ENCODE measurements at places on chromosomes 11 and 22.

- DNase-seq = no peak
These were observed 19.2 kb downstream of the DDX6 start for GRCh38 chr11:118771547-118772288.

DNA sequence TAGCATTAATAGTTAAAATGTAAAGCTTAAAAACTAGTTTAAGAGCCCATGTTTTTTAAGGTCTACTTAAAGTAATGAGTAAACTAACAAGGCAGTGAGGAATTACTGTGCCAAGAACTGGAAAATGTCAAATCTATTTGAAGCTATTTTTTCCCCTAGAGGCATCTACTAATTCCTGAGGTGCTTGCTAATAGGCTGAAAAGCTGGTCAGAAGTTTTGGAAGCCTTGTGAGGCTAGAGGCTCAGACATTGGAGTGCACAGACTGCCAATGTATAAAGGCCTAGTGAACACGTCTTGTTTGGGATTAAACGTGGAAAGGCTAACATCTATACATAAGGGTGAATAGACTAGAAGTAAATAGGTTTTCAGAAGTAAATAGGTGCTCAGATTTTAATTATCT is 136.5 kb upstream of the C11orf87 start:
- no peak for DNase-seq

DNA sequence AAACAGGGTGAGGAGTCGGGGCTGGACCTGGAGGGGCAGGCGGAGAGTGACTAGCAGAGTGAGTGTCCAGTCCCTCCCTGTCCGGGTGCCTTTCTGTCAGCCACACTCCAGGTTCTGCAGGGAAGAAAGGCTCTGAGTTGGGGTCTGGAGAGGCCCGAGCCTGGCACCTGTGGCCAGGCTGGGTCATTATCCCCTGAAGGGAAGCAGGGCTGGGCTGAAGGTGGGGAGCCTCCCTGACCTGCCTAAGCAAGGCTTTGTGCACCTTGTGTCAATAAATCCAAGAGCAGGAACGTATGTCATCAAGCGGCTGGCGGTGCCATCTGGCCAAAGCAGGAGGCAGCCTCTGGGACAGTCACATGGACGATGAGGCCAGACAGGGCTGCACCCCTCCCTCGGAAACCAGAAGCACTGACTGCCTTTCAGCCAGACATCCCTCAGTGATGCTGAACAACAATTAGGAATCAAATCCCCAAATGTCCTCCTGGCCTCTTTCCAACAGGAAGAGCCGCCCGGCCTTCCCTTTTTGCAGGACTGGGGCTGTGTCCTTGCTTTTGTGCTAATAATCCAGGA is 73.9 kb upstream of the FGF3 start:
- DNase-seq = no peak

- no peak for DNase-seq
These were observed 21.6 kb downstream of the PDGFB start for GRCh38 chr22:39223091-39223710.

GRCh38 chr11:122601141-122602125 is 54.1 kb upstream of the UBASH3B start:
- no peak for DNase-seq

DNA sequence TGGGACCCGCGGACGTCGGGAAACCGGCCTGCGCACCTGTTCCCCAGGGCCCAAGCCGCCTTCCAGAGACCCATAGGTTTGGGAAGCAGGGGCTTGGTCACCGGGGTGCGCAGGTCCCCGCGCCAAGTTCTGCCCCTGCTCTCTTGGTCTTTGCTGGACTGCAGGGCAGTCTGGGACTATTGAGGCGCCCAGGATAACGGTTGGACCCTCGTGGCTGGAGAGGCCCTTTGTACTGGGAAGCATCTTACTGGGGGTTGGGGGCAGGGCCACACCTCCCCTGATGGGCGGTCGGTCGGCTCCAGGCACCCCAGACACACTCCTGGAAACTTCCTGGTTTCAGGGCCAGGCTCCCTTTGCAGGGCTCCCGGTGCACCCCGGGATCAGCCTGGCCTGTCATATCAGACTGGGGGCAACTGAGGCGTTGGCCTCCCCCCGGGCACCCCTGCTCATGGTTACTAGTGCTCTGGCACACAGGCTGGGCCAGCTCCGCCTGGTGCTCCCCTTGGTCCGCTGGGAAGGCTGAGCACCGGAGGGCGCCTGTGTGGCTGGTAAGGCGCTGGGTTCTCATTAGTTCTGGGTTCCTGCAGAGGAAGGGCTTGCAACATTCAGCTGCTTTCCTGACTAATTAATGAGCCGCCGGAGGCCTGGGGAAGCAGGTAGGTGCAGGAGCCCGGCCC is 1250.5 kb downstream of the BRD1 start:
- no peak for DNase-seq

- DNase-seq = no peak
These were observed 139.0 kb downstream of the ETS1 start for GRCh38 chr11:128448200-128448886.

DNA sequence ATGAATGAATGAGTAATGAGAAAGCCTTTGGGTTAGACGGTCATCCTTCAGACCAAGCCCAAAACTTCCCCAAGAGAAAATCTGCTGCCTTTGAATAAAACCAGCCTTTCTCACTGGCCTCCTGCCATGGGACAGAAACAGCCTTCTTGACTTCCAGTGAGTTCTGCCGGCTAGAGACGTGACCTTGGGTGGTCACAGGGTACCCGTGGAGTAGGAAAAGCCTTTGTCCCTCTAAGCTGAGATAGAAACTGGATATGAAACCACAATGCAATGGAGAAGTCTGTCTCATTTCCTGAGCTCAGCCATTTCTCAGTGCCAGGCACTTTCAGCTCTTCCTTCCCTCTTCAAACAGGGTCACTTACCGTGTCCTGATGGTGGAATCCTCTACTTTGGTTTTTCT is 21.2 kb upstream of the YWHAH start:
- DNase-seq = no peak

- DNase-seq = no peak
These were observed 313.9 kb downstream of the ST3GAL4 start for GRCh38 chr11:126669416-126669815.

DNA sequence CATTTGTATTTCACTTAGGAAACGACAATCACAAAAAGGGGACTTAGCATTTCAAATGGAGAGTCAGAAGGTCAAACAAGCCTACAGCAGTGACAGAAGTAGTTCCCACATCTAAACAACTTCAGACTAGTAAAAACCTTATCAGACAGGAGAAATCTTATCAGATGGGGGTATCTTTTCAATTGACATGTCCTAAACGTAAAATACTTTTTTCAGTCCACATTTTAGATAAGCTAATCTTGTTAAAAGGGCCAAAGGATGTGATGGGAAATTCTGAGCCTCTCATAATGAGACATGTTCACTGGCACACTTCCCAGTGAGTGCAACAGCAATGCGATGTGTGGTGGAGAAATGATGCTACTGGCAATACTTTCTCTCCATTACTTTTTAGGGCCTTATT is 2.4 kb downstream of the MAPK1 start:
- DNase-seq = no peak

DNA sequence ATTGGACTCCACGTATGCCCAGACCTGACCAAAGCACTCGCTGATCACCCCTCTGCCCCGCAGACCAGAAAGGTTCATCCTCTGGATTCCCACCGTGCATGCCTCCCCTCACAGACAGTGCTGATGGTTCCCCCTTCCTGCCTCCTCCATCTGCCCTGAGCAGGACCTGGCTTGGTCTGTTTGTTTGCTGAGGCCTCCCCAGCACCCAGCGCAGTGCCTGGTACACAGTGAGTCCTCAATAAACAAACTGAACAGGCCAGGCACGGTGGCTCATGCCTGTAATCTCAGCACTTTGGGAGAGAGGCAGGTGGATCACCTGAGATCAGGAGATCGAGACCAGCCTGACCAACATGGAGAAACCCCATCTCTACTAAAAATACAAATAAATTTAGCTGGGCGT is 23.7 kb upstream of the RPS3 start:
- no peak for DNase-seq

DNA sequence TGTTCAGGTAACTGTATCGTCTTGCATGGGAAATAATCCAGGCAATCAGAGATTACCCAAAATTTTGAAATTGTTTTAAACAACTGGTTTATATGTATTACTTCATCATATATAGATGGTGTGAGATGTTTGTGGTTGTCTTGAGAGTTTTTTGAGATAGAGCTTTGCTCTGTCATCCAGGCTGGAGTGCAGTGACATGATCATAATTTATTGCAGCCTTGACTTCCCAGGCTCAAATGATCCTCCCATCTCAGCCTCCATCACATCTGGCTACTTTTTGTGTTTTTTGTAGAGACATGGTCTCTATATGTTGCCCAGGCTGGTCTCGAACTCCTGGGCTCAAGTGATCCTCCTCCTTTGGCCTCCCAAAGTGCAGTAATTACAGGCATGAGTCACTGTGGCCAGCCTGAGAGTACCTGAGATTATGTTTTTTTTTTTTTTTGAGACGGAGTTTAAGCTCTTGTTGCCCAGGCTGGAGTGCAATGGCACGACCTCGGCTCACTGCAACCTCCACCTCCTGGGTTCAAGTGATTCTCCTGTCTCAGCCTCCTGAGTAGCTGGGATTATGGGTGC is 11.5 kb downstream of the CTNND1 start:
- DNase-seq = no peak

DNA sequence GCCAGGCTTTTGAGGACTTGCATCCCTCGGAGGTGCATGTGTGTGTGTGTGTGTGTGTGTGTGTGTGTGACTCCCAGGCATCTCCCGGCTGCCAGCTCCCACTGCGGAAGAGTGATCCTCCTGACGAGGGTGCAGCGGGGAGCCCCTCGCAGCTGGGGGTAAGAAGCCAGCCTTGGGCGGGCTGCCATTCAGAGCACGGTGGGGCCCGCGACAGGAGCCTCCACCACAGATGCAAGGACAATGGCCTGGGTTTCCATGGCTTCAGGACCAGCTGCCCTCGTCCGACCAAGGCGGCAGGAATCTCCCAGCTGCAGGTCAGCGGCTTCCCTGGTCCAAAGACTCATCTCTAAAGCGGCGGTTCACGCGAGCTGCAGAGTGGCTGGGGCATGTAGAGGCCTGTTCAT is 908.5 kb downstream of the BRD1 start:
- no peak for DNase-seq

- no peak for DNase-seq
These were observed 83.7 kb downstream of the CDKN1C start for GRCh38 chr11:2801711-2802388.

GRCh38 chr11:57978686-57979531 is 44.8 kb upstream of the OR9Q1 start:
- DNase-seq = no peak

DNA sequence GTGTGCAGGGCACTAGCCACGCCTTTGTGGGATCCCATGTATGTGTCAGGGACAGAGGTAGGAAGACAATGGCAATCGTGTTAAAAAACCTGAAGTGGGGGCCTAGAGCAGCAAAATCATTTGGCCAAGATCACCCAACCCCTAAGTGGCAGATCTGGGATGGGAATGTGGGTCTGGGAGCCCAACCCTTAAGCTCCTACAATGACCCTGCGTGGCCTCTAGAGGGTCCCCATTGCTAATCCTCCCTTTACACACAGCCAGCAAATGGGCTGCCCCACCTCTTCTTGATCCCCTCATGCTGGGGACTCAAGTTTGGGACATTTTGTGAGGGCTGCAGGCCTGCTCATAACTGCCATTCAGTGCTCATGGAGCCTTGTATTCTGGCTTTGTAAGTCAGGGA is 73.2 kb upstream of the SUSD2 start:
- DNase-seq = no peak

GRCh38 chr11:117523680-117524079 is 196.0 kb downstream of the CEP164 start:
- no peak for DNase-seq

GRCh38 chr11:73916435-73916834 is 34.4 kb upstream of the DNAJB13 start:
- DNase-seq = no peak

- DNase-seq = no peak
These were observed 2.1 kb upstream of the TH start for GRCh38 chr11:2173761-2174160.

DNA sequence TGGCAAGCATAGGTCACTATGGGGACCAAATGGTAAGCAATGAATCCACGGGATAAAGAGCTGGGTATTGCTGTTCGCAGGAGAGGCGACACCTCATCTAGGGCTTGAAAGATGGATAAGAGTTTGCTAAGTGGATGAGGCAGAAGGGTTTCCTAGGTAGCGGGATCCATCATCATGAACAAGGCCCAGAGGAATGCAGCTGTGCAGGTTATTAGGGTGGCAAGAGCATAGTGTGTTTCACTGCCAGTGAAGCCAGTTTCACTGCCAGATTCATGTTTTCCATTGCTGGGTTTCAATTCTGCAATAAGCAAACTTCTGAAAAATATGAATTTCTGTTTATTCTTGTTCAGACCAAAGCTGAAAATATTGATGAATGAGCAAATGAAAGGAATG is 27.2 kb downstream of the WEE1 start:
- DNase-seq = no peak

DNA sequence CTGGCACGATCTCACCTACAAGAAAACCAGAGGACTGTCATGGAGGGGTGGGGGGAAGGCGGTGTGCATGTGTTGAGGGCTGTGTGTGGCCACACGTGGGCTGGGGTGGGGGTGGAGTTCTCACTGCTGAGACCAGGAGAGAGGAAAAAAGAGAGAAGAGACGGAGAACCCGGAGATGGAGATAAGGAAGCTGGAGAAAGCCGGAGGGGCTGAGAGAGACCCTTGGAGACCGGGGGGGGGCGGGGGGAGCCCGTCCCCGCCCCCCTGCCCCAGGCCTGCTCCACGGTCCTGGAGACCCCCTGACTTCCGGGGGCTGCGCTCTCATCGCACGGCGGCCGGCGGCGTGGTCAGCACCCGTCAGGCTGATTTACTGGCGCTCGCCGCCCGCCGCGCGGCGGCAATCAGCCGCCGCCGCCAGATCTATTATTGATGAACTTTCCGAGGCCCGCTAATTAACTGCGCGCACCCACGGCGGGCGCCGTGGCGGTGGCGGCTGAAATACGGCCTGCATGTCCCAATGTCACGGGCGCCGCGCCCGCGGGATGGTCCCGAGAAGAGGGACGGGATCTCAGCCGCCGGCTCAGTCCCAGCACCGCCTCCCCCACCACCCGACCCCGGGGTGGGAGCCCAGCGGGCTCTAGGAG is 187.4 kb downstream of the MN1 start:
- DNase-seq = no peak

DNA sequence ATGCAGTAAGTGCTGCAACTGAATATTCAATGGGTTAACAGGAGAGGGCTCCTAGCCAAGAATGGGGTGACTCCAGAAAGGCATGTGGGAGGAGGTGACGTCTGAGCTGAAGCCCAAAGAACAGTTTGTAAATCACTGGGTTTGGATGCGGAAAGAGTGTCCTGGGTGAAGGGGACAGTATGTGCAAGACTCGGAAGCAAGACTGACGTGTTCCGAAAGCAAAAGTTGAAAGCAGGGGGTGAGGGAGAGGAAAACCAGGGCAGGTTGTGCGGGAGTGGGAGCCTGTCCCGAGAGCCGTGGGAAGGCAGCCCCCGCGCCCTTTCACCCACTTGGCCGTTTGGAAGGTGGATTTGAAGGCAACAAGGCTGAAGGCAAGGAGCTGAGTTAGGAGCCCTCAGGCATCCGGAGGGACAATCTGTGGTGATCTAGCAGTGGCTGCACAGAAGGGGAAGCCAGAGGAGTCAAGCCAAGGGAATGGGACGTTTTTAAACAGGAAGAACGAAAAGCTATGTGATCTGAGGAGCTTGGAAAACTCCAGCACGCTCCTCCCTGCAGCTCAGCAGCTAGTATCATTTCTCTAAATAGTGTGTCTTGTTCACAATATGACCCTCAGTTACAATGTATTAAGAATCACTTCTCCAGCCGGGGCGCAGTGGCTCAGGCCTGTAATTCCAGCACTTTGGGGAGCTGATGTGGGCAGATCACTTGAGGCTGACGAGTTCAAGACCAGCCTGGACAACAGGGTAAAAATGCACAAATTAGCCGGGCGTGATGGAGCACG is 7.7 kb downstream of the SLC25A18 start:
- no peak for DNase-seq

GRCh38 chr11:74685905-74686304 is 45.3 kb downstream of the CHRDL2 start:
- DNase-seq = no peak
